Activated T-helper 1 cell treated with anti-CD3 and anti-CD28 coated beads, Interleukin-2, amount 50 U/mL, for 16 hours (primary cell): ENCODE measurements at places on chromosomes 2 and 18.

DNA sequence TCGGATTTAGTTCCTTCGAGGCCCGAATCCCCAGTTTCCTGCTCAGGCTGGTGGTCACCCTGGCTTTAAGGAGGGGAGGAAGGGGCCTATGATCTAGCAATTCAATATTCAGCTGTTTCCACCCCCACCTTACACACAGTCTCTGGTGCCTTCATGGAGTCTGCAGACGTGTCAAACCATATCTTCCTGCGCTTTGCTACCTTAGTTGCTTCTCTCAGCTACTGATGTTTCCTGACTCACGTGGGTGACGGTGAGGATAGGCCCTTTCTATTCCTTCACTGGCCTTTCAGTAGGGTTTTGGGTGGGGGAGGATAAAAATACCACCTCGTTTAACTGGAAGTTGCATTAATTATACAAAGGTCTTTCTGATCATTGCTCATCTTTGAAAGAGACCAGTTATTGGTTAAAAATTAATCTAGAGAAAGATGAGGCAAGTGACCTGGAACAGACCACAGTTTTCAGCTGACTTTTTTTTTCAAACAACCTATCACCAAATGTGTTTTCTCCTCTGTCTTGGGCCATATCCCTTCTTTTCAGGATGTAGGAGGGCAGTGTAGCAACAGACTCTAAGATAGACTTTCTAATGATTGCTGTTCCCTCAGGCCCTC lies 49.7 kb downstream of the SH2D6 start:
- DNase-seq, result no peak

GRCh38 chr2:12361506-12361905 lies 355.2 kb upstream of the TRIB2 start:
- no peak for DNase-seq

DNA sequence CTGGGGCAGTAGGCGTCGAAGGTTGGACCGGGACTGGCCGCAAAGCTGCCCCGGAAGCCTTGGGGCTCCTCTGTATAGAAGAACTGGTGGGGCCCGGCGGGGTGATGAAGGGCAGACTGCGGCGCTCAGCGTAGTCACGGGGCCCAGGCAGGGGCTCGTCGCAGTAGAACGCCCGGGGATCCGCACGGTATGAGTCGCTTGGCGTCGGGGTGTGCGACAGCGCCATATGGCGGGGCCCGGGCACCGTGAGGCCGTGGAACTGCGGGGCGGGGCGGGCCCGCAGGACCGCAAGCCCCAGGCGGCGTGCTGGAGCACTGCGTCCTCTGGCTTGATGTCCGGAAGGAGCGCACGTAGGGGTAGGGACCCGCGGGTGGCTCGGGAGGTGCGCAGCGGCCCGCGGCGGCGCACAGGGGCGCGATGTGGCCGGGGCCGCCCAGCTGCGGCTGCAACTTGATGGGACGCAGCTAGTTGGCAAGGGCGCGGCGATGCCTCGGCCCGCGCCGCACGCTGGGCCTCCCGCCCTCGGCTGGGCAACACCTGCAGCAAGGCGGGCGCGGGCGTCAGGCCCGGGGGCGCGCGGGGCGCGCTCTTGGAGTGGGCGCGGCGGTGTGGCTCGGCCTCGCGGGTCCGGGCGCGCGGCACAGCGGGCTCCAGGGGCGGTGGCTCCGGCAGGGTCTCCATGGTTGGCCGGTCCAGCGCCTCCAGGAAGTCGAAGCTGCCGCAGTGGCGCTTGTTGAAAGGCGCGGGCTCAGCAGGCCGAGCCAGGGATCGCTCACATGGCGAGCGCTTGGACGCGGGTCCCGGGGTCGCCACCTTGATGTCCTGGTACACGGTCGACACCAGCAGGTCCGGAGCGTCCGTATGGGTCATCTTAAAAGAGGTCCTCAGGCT lies 251.4 kb downstream of the ANKRD30B start:
- DNase-seq, result no peak

DNA sequence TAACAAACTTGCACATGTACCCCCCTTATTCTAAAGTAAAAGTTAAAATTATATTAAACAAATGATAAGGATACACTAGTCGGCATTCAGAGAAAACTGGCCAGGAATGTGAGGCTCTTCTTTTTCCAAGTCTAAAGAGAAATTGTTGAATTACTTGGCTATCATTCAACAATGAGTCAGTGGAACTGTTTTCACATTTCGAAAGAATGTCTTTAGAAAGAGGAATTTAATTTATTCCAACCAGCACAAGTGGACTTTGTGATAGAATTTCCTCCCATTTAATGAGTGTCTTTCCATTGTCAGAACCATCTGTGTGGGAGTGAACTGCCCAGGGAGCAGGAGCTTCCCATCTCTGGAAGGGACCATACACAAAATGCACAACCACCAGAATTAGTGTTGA lies 792.2 kb downstream of the EPHA4 start:
- DNase-seq, result no peak

DNA sequence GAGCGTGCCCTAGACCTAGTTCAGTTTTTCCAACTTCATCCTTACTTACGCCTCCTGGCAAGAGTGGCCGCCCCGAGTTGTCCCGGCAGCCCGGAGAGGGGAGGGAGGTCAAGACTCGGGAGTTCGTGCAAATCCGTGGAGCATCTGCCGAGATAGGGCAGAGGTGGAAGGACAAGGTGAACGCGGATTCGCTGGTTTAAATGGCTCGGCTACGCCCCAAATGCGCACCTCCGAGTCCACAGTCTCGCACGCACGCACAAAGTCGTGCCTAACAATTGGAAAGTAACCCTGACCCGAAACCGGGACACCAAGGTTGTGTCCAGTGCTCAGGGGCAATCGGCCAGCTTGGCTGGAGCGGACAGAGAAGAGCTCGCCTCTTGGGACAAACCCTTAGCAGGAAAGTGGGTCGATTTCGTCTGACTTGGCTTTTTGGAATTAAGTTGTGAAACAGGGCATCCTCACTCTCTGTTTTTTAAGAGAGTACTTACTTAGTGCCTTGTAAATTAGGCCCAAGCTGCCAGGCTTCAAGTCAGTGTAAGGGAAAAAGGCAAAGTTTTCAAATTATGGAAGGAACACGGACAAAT lies 726 bp upstream of the SS18 start:
- no peak for DNase-seq

DNA sequence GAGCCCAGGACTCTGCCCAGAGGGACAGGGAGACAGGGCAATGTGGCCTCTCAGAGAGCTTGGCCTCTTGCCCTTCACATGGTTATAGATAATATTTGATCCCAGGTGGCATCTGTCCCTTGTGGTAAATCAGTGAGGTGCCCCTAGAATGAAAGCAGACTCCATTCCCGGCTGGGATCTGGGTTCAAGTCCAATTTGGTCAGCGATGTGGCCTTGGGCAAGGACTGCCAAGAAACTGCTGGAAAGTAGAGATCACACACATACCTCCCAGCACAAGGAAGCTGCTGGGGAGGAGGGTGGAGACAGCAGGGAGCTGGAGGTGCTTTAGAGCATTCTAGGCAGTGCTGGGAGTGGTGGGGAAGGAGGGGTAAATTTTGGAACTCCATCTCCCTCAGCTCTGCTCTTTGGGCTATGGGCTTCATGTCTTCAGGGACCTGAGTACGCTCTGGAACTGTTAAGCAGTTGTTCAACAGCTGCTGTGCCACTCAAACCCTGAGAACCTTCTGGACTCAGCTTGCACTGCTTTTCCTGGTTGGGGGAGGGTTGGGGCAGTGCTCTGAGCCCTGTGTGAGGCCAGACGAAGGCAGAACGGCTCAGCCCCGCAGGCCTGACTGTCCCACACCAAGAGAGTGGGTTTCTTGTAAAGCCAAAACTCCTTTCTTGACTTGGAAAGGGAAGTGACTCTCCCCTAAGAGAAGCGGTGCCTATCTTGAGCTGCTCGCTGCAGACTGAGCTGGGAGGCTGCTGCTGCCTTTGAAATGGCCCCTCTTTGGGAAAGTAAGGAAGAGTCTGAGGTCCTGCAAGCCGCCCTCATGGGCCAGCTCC lies 23.0 kb downstream of the INPP5D start:
- DNase-seq, result no peak

DNA sequence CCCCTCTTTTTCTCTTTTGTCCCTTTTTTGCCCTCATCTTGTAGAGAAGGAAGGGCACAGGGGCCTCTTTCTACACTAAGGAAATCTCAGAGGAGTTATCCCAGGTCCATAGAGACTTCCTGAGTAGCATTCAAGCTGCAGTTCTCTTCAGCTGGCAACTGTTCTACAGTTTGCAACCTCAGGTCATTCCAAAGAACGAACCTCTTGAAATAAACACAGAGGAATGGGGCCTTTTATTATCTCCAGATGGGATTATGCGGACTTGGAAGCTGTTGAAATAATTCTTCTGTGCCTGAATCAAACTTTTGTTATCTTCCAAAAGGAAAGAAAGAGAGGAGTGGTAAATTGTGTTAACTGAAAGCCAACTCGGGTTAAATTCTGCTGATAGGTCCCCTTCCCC lies 31.0 kb upstream of the NFE2L2 start:
- DNase-seq, result no peak

DNA sequence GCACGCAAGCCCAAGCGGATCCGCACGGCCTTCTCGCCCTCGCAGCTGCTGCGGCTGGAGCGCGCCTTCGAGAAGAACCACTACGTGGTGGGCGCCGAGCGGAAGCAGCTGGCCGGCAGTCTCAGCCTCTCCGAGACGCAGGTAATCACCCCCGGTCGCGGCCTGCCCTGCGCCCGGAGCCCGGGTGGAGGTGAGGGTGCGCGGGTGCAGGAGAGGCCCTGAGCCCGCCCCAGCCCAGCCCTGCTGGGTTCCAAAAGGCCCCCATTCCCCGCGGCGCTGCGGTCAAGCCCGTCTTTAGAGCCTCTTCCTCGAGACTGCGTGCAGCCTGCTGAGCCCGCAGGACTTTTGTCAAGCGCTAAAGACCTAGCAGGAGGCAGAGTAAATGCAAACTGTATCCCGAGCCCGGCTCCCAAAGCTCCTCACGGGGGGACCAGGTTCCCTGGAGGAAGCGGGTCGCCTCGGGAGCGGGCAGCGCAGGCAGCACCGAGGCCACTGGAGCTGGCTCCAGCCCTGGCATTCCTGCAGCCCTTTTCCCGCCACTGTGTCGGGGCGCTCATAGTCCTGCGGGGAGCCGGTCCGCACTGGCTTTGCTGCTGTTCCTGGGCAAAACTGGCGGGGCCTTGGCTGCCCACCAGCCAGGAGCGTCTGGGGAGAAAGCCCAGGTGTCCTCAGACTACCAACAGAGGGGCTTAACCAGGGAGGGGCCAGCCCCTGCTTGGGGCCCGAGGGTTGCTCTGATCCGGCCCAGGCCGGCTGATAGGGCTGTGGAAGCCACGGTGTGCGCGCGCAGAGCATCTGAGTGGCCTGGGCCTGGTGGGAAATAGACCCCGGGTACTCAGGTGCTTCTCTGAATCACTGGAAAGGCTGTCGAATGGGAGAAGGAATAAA lies 7.3 kb downstream of the EMX1 start:
- no peak for DNase-seq

- DNase-seq, result no peak
Observed at GRCh38 chr2:64363848-64364247, 90.1 kb upstream of the LGALSL start.

GRCh38 chr2:127275789-127276188 lies 18.2 kb downstream of the ERCC3 start:
- DNase-seq, result no peak

- no peak for DNase-seq
Observed at GRCh38 chr2:20596973-20597859, 53.7 kb downstream of the HS1BP3 start.

DNA sequence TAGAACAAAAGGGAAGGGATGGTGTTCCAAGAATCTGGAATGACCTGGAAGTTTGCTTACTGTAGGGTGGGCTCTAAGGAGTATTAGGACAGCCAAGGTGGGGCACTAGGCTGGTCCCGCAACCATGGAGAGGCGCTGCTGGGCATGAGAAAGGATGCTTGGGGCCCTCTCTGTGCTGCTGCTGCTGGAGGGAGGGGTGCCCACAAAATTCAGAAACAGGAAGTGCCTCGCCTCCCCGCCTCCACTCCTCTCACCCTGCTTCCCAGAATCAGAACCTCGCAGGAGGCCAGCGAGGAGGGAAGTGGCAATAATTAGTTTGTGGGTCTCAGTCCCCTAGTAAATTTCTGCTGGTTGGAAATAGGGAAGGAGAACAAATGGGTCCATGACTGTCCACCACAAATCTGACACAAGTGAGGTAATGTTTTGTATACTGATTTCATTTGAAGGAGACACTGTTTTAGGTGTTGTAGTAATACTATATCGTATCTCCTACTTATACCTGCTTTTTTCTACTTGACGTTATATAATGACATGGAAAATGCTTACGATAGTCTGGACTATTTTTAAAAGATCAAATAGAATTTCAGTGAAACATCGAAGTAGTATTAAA lies 7.9 kb upstream of the PDCL3 start:
- peak; percentile 4 for DNase-seq

DNA sequence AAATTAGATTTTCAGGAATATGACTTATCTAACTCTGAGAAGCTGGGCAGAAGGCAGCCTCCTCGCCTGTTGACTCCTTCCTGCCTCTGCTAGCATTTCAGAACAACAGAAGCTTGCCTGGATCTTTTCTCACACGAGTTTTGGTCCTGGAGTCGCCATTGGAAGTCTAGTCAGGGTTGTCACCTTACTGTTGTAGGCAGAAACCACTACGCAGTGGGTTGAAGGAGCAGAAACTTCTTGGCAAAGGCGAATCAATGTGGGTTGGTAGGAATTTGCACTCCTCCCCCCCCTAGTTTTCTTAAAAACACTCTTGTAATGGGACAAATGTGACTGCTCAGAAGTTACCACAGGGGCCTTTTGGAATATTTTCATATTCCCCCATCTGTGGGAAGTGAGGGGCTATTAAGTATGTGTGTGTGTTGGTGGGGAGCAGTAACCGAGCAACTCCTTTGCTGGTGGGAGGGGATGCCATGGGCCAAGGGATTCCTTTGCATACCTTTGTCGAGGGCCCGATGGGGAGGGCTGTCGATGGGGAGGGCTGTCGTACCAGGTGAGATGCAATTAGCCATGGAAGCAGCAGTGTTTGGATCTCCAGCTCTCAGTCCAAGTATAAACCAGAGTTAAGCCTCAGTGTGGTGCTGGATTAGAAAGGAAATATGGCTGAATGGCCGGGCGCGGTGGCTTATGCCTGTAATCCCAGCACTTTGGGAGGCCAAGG lies 117.4 kb downstream of the FMNL2 start:
- no peak for DNase-seq

DNA sequence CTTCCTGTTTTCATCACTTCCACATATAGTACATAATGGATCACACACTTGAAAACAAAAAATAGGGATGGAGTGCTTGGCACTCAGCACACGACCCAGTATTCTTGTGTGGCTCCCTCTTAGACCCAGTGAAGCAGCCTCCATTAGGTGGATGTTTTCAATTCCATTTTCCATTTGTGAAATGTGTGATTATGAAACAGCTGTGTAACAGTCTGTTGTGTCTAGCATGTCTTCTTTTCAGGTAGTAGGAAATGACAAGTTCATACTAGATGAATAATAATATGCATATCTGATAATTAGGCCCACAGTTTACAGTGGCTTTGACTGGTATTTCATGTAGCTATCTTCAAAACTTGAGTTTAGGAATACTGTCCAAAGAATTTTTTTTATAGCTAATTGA lies 35.5 kb downstream of the EML6 start:
- no peak for DNase-seq
